C1 segment of cervical spinal cord (tissue), 14 donors: ENCODE measurements at places on chromosomes 16 and 17.

- DNase-seq: no peak
Measured at GRCh38 chr17:58995247-58995940, 111.3 kb downstream of the TRIM37 start.

- DNase-seq: no peak
Measured at GRCh38 chr17:65864394-65864793, 302.9 kb upstream of the AXIN2 start.

GRCh38 chr16:71467810-71468209 lies 5.8 kb upstream of the ZNF23 start:
- DNase-seq: no peak

- DNase-seq: no peak
Measured at GRCh38 chr16:14409563-14409962, 220.5 kb downstream of the PARN start.

DNA sequence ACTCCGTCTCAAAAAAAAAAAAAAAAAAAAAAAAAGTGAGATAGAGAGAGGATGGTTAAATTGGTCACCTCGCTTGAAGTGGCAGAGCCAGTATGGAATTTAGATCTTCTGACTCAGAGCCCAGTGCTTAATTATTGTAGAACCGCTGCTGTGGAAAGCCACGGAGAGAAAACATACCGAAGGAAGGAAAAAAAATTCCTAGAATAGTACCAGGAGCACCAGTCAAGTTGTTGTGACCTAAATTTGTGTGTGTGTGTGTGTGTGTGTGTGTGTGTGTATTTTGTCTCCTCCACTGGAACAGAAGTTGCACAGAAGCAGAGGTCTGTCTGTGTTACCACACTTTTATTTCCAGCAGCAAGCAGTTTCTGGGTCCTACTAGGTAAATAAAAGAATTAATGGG lies 10.6 kb upstream of the NUP85 start:
- no peak for DNase-seq

GRCh38 chr16:87461466-87461991 lies 31.3 kb downstream of the ZCCHC14 start:
- DNase-seq: no peak

GRCh38 chr16:89198417-89199240 lies 1.7 kb downstream of the SLC22A31 start:
- DNase-seq: no peak

- DNase-seq: no peak
Measured at GRCh38 chr17:66353937-66354401, 51.6 kb downstream of the PRKCA start.

GRCh38 chr17:67610061-67610460 lies 107.7 kb upstream of the NOL11 start:
- DNase-seq: no peak

- DNase-seq: no peak
Measured at GRCh38 chr17:33494151-33494550, 201.1 kb upstream of the ASIC2 start.

DNA sequence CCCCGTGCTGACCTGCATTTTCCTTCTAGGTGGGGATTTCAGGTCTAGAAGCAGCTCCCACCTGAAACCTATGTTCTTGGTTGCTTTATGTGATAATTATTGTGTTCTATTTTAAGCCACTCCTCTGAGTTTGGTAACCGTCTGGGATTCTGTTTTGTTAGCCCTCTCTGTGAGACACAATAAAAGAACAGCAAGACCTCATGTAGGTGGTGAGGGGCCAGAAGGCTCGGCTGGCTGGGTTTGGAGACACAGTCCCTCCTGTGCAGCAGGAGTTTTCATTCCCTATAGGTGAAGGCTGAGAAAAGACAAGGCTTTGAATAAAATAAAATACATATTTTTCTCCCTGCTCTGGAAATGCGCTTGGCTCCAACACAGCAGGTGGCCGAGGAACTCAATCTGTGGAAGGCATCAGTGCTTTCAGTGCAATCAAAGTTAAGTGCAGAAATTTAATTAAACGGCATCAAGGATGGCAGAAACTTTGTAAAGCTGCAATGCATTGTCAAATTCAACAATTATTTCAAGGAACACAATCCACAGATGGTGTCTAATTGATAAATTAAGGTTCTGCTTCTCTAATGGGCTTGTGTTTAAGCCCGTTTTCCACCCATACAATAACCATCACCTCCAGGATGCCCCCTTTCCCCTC lies 107.8 kb downstream of the MSI2 start:
- DNase-seq: no peak

DNA sequence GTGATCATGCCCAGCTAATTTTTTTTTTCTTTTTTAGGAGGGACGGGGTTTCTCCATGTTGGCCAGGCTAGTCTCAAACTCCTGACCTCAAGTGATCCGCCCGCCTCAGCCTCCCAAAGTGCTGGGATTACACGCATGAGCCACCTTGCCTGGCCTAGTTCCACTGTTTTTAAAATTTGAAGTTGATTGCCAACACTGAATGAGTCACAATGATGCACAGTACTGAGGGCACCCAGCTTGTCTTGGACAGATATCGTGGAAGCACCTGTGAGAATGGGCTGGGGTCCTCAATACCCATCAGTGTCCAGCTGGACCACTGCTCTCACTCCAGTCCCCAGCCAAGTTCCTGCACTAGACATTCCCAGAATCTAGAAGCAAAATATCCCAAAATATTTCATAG lies 2.5 kb downstream of the KNOP1 start:
- DNase-seq: no peak

DNA sequence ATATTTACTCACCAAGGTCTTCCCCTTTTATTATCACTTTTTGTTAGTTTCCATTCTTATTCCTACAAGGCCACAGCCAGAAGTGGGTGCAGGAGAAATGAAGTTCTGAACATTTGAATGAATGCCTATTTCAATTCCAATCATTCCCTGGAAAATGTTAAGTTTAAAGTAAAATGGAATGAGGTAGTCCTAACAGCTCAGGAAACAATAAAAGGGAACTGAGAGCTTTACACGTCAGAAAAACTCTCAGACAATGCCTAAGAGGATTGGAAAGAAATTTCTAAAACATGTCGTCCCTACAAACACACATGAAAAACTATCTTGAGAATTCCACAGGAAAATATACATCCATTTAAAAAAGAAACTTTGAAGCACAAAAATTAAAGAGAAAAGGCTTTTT lies 238.8 kb downstream of the STX8 start:
- DNase-seq: no peak

GRCh38 chr17:36036235-36036634 lies 18.5 kb upstream of the CCL23 start:
- no peak for DNase-seq

DNA sequence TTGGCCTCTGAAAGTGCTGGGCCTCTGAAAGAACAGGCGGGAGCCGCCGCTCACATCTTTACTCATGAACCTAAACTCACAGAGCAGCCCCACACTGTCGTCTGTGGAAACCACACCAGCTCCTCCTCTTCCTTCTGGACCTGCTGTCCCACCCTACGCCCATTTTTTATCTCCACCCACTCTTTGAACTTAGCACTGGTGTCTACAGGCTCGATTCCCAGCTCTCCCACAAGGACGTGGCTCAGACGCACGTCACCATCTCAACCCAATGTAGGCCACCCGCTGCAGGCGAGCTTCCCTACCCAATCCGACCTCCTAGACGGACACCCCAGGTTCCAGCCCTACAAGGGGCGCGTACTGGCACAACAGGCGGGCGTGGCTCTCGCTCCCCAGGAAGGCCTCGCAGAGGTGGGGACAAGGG lies 62.2 kb downstream of the NXN start:
- DNase-seq: no peak

DNA sequence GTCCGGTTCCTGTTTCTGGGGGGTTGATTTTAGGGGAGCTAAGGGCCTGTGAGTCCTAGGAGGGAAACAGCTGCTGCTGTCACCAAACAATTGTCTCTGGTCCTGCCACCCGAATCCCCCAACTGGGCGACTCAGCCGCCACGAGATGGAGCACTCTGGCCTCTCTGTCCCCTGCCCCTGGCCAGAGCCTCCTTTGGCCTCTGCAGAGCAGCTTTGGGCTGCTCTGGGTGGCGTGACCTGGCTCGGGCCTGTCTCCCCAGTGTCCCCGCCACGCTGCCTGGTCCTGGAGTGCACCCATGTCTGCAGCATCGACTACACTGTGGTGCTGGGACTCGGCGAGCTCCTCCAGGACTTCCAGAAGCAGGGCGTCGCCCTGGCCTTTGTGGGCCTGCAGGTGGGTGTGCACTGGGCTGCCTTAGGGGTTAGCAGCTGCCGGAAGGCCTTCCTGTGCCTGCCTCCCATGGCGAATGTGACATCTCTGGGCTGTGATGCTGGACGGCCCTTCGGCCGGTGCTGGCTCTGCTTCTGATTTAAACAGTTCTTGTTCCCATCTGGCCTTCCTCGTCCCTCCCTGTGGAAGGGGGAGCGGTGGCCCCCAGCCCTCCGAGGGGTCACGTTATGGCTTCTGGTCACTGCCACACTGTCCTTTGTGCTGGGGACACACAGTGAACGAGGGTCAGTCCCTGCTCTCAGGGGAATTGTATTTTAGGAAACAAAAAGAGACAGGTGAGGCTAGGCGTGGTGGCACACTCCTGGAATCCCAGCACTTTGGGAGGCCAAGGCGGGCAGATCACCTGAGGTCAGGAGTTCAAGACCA lies 11.6 kb upstream of the RNF213 start:
- DNase-seq: no peak

DNA sequence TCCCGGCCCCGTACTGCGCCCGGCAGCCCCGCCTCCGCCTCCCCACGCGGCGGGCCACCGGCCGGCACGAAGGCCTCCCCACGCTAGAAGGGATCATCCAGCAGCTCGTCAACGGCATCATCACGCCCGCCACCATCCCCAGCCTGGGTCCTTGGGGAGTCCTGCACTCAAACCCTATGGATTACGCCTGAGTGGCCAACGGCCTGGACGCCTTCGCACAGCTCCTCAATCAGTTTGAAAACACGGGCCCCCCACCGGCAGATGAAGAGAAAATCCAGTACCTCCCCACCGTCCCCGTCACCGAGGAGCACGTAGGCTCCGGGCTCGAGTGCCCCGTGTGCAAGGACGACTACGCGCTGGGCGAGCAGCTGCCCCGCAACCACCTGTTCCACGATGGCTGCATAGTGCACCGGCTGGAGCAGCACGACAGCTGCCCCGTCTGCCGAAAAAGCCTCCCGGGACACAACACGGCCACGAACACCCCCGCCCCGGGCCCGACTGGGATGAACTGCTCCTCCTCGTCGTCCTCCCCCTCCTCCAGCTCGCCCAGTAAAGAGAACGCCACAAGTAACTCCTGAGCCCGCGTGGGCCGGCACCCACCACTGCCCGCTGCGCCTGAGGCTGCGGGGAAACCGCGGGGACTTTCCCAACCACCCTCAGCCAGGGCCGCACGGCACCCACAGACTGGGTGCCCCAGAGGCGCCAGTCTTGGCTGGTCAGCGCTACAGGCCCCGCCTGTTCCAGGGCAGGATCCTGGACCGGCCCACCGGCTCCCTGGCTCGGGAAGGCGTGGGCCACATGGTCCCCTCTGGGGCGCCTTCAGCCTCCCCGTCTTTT lies 39.0 kb upstream of the AKAP1 start:
- peak; percentile 17 for DNase-seq

GRCh38 chr16:72122916-72123315 lies 29.3 kb downstream of the DHX38 start:
- no peak for DNase-seq

- DNase-seq: no peak
Measured at GRCh38 chr16:28260193-28260592, 32.1 kb upstream of the SBK1 start.

- DNase-seq: no peak
Measured at GRCh38 chr16:10297341-10298006, 88.4 kb upstream of the ATF7IP2 start.

DNA sequence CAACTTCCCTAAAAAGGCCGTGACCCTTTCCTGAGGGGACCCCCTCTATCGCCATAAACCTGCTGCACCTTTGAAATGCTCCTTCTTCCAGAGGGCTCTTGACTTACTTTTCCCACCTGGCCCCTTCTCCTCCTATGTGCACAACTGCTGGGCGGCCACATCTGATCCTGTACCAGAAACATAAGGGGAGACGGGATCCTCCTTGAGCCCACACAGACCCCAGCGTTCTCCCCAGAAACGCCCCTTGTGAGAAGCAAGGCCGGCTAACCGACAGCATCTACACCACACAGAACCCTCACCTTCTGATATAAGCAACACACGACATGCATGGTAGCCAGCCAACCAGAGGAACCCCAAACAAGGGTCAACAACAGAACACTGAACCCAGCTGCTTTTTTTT lies 14.2 kb upstream of the MNT start:
- DNase-seq: no peak

GRCh38 chr17:41212524-41213169 lies 13.8 kb upstream of the KRTAP9-2 start:
- no peak for DNase-seq

DNA sequence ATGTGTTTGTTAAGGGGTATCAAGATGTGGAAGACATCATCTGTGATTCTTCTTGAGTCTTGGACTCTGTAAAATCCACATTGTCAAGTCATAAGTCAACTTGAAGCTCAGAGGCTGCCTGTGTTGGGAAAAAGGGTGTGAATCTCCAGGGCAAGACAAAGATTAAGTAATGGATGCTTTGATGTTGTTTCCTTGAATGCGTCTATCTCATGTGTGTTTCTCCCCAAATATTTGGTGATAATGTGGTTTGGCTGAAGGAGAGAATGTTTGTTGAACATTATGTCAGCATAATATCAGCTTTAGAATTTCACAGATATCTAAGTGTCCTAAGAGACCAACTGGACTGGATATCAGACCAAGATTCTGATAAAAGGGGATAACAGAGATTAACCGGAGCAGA lies 24.1 kb upstream of the KCNJ16 start:
- no peak for DNase-seq

DNA sequence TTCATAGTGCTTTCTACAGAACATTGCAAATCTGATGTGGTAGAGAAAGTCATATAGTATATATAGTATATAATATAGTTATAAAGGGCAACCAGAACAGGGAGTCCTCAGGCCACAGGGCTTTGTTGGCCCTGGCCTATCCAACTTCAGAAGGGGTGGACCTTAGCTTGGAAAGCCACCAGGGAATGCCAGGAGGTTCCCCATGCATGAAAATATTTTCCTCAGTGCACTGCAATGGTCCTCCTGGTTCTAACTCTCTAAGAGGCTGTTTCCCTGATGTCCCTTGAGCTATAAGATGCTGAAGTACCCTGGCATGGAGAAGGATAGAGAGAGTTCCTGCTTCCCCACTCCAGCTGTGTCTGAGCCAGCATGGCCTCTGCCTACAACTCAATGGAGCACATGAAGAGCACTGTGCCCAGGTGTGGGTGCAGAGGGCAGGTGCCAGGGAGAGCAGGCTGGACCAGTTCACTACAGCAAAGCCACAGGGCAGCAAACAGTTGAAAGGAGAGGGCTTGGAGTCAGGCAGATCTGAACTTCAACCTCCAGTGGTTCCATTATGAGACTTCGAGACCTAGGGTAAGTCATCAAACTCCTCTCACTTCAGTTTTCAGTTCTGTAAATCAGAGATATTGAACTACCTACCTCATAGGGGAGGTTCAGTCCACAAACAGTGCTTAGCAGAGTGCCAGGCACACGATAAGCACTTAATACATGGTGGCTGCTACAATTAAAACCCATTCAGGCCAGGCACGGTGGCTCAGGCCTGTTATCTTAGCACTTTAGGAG lies 183.1 kb downstream of the SALL1 start:
- DNase-seq: no peak
